ENCODE measurements at places on chromosomes 4 and X.

GRCh38 chr4:187000281-187000680 is 276.6 kb upstream of the FAT1 start:
- no peak for DNase-seq

DNA sequence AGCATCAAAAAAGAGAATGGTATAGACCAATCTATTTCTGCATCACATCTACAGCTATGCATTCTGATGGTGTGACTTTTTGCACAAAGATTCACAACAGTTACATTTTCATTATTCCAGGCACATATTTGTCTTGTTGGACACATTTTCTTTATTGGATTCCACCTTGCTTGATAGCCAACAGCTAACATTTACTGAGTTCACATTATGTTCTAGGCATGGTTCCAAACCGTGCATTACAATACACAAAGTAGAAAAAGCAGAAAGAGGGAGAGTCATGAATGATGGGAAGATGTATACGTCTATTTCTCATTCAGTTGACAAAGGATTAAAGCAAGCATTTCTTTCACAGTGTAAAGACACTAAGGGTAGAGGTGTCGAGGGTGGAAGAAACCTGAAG is 22.9 kb upstream of the CLGN start:
- no peak for DNase-seq

DNA sequence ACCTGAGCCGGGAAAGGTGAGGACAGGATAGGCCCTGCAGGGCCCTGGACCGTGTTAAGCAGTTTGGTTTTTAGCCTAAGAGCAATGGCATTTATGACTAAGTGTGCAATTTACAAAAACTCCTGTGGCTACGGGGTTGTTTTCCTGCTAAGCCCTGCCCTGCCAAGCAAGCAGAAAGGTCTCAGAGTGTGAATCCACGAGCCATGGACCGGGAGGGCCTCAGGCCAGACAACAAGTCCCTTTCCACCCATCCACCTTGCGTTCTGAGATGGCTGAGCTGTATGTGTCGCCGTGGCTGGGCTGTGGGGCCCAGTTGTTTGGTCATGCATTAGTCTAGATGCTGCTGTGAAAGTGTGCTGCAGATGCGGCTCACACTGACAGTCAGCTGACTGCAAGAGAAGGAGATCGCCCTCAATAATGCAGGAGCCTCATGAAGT is 33.9 kb upstream of the AFAP1 start:
- DNase-seq: no peak

GRCh38 chrX:136417806-136418205 is 69.9 kb upstream of the BRS3 start:
- DNase-seq: no peak

GRCh38 chrX:112651766-112652165 is 28.0 kb downstream of the LHFPL1 start:
- DNase-seq: no peak

Measured in stimulated activated naive CD4-positive, alpha-beta T cell (primary cell).